Neural crest cell (in vitro differentiated cells): ENCODE measurements at places on chromosomes 6 and 20.

- no peak for DNase-seq
These were observed 4.2 kb upstream of the NCR3 start for GRCh38 chr6:31597006-31597405.

GRCh38 chr20:1830240-1830639, 65.0 kb upstream of the SIRPA start:
- no peak for DNase-seq

DNA sequence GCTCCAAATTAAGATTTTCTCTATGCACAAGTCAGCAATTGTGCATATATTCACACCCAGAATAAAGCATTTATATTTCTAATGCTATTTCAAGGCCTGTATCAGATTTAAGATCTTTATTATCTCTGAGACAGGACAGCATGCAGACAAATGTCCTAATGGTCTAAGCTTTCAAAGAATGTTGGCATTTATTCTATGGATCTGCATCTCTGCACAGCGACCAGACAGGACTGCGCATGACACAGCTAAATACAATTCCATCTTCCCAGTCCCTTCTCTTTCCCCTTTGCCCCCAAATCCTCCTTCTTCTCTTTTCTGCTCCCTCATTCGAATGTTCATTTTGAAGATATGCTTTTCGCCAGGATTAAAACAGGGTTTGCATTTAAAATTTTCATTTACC, 478.5 kb downstream of the PKHD1 start:
- DNase-seq, result no peak

GRCh38 chr6:14728396-14729024, 517.4 kb upstream of the JARID2 start:
- DNase-seq, result no peak

- DNase-seq, result no peak
These were observed 20.0 kb downstream of the PLA2G7 start for GRCh38 chr6:46715141-46715540.

DNA sequence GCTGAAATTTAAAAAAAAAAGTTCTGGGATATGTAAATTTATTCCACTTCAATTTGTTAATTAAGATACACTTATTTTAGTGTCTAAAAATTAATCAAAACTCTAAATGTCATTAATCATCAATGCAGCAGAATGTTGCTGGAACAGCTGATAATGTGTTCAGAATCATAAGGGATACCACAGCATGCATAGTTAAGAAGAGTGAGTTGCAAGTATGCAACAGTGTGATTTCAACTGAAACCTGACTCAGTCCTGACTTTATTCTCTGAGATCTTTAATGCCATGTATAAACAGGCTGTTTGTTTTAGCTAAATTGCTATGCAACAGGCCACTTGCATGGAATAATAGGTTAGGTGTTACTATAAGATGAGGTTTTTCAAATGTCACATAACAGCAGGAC, 1.4 kb downstream of the GRIK2 start:
- DNase-seq, result no peak

DNA sequence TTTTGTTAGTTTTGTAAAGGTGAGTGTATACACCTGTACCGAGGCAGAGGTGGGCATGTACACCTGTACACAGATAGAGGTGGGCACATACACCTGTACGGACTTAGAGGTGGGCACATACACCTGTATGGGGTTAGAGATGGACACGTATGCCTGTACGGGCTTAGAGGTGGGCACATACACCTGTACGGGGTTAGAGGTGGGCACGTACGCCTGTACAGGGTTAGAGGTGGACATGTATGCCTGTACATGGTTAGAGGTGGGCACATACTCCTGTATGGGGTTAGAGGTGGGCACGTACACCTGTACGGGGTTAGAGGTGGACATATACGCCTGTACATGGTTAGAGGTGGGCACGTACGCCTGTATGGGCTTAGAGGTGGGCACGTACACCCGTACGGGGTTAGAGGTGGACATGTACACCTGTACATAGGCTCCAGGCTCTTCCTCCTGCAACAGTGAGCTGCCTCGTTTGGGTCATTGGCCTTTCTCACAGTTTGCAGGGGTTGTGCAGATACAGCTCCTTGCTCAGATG, 63.7 kb downstream of the PHACTR3 start:
- no peak for DNase-seq

DNA sequence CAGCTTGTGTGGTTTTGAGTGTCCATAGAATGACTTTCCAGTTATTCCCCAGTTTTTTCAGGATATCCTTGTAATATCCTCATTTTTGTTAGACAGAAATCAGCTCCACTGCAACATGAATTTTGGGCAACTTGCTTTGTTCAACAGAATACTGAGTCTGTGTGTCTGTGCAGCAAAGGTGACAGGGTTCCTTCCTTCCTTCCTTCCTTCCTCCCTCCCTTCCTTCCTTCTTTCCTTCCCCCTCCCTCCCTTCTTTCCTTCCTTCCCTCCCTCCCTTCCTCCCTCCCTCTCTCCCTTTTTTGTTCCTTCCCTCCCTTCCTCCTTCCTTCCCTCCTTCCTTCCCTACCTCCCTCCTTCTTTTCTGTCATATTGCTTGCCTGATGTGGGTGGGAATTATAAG, 496.5 kb downstream of the EPM2A start:
- no peak for DNase-seq

DNA sequence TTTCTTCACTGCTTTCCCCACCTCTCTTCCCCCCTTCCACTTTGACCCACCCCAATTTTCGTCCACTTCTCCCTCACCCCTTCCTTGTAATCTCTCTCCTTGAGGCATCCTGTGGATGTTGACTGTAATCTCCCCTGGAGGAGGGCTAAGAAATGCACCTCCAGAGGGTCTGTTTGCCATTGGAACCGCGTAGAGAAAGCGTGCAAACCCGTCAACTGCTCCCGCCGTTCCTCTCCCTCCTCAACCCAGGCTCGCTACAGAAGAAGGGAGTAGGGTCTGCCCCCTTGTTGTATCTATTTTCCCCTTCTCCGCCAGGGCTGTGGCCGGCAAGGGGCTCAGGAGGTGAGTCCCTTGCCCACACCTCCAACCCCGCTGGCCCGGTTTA, 502 bp upstream of the HTR1E start:
- DNase-seq, result no peak

DNA sequence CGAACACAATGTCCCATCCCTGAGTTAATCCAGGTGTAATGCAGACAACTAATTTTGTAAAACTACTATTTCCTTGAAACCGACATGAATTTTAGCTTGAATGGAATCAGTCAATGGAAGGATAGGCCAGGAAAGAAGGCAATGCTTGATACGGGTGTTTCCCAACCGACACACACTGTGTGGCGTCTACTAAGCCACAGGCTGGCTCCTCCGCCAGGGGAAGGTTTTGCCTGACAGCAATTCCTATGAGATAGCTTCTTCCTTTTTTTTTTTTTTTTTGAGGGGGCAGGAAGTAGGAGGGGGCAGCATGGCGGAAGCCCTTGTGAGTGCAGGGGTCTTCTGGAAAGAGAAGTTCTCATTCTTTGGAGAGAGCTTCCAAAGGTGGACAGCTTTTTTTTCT, 12.0 kb upstream of the LAMA4 start:
- DNase-seq, result no peak

GRCh38 chr6:85498596-85499258, 48.8 kb downstream of the NT5E start:
- DNase-seq, result no peak

- no peak for DNase-seq
These were observed 77.2 kb downstream of the OR2B2 start for GRCh38 chr6:27834879-27835549.
